CD4-positive, alpha-beta T cell treated with Interleukin-6 for 4 hours (primary cell): ENCODE measurements at places on chromosomes 4 and X.
A peak's percentile ranks its signal among the peaks of the same experiment; 100 is the strongest.

DNA sequence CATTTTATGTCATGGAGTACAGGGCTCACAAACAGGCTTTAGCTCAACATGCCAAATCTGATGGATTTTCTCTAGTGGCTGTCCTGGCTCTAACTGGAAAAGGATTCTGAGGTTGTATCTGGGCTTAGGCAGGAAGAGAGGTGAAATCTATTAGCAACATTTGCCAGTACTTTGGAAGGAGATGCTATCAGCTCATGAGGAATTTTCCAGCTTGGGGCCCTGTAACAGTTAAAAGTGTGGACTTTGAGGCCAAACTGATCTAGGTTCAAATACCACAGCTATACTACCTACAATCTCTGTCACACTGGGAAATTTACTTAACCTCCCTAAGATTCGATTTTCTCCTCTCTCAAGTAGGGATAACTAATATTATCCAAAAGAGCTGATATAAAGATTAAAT, 119.0 kb upstream of the HCCS start:
- no peak for DNase-seq

GRCh38 chrX:150772150-150772970, 79.2 kb downstream of the MTMR1 start:
- peak; percentile 79 for DNase-seq

DNA sequence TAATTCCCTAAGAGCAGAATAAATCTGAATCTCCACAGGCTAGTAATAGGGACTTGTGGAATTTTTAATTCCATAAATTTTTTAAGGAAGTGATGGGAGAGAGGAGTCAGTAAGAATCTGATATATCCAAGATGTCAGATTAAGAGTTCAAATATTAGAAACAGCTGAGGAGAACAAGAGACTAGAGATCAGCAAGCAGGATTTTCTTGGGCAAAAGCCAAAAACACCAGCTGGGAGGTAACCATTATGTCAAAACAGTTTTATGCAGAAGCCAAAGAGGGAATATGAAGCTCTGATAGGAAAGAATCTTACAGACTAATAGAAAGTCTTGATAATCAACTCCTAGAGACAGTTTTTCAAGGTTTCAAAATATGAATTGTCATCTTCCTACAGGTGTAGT, 72.2 kb upstream of the RBPJ start:
- no peak for DNase-seq

DNA sequence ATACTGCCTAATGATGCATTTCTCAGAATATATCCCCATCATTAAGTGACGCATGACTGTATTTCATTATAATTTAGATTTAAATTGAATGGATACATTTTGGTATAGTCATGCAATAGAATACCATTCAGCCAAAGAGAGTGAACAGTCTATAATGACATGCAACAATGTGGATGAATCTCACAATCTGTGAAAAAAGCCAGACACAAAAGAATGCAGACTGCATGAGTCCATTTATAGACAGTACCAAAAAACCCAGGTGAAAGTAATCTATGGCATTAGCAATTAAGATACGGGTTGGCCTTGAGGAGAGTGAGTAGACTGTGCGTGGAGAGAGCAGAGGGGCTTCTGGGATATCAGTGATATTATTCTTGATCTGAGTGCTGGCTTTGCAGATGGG, 239.7 kb upstream of the PGRMC2 start:
- DNase-seq: no peak

DNA sequence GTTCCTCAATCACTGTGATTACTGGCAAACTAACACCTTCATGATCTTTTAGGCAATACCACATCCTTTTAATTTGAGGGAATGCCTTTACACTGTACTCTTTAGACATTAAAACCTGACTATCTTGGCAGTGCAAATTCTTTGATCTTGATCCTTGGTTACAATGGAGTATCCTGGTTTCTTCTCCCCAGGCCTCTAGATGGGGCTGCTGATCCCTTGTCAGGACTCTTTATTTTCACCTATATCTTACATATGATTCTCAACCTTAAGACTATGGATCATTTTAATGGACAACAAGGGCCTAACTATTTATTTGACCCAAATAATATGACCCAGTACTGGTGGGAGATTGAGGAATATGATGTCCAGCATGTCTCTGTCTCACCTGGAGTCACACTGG, 1005.5 kb upstream of the INTU start:
- DNase-seq: no peak
